ENCODE measurements at places on chromosomes 2 and 18.

DNA sequence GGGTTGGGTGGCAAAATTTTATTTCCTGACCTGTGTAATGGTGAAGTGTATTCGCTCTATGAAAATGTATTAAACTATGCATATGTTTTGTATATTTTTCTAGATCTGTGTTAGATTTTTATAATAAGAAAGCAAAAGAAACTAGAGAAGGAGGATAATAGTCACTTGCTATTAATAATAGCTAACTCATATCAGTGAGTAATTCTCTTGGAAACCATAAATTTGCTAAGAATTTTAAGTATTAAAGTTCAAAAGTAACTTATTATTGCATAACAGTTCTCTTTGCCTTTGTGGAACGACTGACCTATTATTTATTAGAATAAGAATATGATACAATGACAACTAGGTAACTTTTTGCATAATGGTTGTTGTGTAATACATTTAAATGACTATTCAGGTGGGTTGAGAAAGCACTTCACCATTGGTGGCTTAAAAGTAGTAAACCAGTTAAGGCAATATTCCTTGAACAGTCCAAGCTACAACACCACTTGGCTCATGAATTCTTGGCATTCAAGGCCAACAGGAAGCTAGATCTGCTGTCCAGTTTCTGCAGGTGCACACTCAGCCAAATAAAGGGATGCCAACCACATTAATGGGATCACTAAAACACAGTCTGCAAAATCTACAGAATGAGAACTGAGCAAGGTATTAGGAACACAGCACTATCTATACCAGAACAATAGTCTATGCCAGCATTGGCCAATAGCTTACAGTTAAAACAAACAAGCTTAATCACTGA lies 921.3 kb downstream of the CPS1 start:
- no peak for DNase-seq

GRCh38 chr2:238159661-238160205 lies 963 bp downstream of the ERFE start:
- DNase-seq, result no peak

DNA sequence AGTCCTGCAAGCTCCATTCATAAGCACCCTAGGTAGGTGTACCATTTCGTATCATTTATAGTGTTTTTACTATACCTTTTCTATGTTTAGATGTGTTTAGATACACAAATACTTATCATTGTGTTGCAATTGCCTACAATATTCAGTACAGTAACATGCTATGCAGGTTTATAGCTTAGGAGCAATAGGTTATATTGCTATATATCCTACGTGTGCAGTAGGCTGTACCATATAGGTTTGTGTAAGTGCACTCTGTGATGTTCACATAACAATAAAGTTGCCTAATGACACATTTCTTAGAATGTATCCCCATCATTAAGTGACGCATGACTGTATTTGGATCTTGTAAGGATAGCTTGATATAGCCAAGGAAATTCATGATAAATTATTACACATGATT lies 88.6 kb upstream of the CDH20 start:
- no peak for DNase-seq

GRCh38 chr2:236631281-236631855 lies 61.7 kb downstream of the ACKR3 start:
- DNase-seq, result peak; percentile 9

- DNase-seq, result no peak
These were observed 28.5 kb downstream of the UXS1 start for GRCh38 chr2:106165561-106165960.

- DNase-seq, result no peak
These were observed 52.4 kb downstream of the SLC66A2 start for GRCh38 chr18:79898952-79899608.

- DNase-seq, result no peak
These were observed 24.0 kb downstream of the IL1B start for GRCh38 chr2:112812318-112813267.

DNA sequence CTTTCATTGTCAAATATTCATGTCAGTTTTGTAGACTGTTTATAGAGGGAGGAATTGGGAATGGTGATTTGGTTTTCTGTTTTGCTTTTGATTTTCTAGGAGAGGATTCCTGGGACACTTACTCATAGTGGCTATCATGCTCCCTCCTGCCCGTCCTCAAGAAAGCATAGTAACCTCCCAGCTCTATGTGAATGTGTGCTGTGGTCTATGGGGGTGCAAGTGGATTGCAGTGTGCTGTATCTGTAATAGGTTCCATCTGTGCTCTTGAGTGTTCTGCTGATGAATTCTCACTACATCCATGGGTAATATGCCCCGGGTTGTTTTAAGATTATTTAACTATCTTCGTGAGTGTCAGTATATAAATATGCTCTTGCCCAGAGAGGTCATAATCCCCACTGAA lies 811.3 kb downstream of the CNTNAP5 start:
- DNase-seq, result no peak

DNA sequence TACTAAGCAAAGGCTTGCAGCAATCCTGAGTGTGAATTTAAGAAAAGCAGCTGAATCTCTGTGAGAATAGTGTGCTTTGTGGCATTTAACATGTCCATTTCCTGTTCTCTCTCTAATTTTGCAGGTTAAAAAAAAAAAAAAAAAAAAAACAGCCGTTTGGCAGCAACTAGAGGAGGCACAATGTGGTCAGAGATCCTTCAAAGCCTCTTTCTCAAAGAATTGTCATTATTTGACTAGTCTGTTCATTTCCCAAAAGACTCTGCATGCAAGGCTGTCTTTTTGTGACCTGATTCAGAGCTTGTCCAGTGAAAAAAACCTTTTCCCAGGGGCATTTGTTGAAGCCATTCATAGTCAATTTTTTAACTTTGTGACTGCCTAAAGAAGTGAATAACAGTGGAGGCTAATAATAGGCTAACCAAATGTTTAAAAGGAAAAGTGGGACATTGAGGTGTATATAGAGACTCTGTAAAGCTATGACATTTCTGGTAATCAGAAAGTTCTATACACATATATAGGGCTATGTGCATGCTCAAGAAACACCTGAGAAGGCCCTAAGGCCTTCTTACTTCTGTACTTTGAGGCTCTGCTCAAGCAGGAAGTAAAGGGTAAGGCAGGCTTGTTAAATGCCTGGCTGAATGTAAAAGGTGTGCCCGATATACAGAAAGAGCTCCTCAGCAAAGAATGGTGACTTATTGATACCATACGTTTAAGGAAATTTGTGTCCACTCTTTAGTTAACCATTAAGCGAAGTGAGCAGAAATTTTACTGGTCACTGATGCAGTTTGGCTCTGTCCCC lies 289.6 kb upstream of the RAB6C start:
- DNase-seq, result no peak

GRCh38 chr18:72637299-72637698 lies 93.2 kb upstream of the CBLN2 start:
- no peak for DNase-seq

- DNase-seq, result no peak
These were observed 47.6 kb upstream of the ZFP36L2 start for GRCh38 chr2:43274055-43274454.

GRCh38 chr18:57730146-57730545 lies 73.0 kb downstream of the ATP8B1 start:
- DNase-seq, result no peak

GRCh38 chr2:29417630-29418029 lies 302.4 kb downstream of the CLIP4 start:
- DNase-seq, result no peak

- DNase-seq, result no peak
These were observed 325.4 kb downstream of the ERBB4 start for GRCh38 chr2:212213191-212213590.

- no peak for DNase-seq
These were observed 62.3 kb upstream of the MGAT4A start for GRCh38 chr2:98793275-98793674.

GRCh38 chr2:239537633-239538356 lies 137.0 kb upstream of the HDAC4 start:
- DNase-seq, result no peak

DNA sequence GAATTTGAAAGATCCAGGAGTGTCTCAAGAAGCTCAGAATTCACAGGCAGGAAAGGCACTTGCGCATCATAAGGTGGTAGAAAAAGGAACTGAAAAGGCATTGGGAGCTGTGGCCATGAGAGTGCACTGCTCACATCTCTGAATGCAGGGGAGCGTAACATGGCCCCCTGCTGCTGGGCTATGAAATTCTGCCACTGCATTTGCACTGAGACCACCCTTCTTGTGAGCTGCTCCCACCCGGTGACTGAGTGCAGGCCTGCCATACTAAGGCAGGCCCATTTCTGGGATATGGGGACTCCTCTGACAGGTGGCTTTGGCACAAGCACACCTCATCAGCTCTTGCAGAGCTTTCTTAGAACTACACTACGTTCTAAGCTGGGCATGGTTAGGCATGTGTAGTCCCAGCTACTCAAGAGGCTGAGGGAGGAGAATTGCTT lies 25.3 kb upstream of the STARD7 start:
- no peak for DNase-seq

DNA sequence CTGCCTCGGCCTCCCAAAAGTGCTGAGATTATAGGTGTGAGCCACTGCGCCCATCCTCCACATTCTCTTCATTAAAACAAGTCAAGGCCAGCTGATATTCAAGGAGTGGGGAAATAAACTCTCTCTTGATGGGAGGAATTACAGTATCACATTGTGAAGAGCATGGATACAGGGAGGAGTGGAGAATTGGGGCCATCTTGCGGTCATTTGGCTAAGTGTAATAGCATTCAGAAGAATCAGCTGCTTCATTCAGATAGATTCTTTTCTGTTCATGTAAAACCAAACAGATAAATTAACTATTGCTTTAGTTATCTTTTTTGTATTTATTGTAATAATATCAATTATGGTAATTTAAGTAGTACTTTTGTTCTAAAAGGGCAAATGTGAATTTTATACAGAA lies 156.3 kb downstream of the UBR3 start:
- no peak for DNase-seq

DNA sequence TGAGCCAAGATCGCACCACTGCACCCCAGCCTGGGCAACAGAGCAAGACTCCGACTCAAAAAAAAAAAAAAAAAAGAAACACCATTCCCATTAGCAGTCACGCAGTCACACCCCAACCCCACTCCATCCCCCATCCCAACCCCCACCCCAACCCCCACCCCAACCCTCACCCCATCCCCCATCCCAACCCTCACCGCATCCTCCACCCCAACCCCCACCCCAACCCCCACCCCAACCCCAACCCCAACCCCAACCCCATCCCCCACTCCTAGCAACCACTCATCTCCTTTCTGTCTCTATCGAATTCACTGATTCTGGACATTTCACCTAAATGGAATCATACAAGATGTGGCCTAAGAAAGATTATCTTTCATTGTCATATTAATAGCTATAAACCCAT lies 25.9 kb upstream of the ATP9B start:
- DNase-seq, result no peak

GRCh38 chr18:12631831-12632477 lies 26.0 kb downstream of the SPIRE1 start:
- no peak for DNase-seq

DNA sequence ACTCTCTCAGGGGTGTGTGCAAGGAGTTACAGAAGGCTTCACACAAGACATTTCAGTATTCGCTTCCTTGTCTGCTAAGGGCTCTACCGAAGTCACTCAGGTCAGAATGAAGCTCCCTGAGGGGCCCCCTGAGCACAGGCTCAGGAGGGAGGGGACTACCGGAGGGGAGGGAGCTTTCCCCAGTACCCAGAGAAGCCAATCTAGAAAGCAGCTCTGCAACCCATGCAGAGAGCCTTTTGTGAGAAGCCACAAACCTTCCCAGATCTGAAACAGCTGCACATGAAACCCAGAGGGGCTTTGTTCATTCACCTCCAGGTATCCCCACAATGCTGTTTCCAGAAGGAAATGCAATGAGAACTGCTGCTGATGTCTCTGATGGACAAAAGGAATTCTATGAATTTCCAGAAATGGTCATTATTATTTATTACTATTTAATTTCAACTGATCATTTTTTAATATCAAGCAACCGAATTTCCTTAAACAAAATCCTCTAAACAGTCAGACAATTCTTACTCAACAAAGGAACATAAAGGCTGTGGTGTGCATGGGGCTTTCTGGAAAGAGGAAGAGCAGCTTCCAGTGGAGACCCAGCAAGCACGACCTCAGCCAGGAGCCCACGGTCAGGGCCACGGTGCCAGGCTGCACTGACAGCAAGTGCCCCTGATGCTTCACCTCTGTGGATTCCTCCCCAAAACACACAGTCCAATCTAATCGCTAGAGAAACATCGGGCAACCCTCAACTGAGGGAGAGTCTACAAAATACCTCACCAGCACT lies 42.0 kb downstream of the NDUFA10 start:
- no peak for DNase-seq

- DNase-seq, result peak; percentile 42
These were observed 17.1 kb upstream of the VPS4B start for GRCh38 chr18:63439334-63439733.

DNA sequence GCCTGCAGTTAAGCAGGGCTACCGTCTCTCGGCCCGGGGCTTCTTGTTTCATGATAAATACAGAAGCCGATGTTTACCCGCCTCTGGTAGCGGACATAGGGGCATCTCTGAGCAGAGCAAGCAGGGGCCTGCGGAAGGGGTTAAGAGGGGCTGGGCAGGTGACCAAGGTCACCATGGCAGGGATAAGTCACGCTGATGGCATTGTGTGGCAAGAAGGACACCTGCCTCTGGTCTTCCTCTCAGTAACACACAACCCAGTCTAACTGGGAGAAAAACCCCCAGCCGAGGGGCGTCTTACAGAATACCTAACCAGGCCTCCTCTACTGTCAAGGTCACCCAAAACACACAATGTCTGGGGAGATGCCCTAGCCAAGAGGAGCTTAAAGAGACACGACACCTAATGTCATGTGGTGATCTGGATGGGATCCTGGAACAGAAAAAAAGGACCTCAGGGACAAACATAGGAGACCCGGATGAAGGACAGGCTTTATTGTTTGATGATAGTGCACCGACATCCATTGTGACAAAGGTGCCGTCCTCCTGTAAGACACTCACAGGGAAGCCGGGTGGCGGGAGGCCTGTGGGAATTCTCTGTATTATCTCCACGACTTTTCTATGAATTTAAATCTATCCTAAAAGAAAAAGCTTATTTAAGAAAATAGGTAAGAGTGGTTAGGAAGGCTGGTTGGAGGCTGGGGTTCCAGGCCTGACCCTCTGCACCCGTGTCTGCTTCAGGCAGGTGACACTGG lies 24.8 kb downstream of the SH3BP4 start:
- DNase-seq, result no peak

Measured in NCI-H1436 (cell line).